ENCODE measurements at places on chromosomes 6 and 20.

GRCh38 chr20:50903353-50904051 is 27.7 kb downstream of the ADNP start:
- no peak for DNase-seq

DNA sequence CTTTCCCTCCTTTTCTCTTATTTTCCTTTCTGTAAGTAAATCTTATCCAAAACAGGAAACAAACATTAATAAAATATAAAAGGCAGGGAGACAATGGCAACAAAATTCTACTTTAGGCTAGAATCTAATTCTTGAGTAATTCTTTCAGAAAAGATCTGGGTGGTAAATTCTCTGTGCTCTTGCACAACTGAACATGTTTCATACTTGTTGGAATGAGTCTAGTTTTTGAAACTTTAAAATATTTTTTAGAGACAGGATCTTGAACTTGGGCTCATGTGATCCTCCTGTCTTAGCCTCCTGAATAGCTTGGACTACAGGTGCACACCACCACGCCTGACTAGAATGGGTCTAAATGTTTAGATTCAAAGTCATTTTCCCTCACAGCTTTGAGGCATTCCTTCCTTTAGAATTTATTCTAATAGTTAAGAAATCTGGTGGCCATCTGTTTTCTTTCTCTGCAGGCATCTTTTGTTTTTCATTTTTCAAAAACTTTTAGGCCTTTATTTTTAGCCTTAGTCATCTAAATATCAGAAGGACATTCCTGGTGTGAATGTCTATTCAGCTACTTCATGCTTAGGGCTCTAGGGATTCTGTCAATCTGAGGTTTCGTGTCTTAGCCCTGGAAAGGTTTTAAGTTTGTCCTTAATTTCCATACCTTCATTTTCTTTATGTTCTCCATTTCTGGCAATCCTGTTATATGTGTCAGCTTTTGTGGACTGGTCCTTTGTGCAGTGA is 76.5 kb downstream of the CDKAL1 start:
- no peak for DNase-seq

DNA sequence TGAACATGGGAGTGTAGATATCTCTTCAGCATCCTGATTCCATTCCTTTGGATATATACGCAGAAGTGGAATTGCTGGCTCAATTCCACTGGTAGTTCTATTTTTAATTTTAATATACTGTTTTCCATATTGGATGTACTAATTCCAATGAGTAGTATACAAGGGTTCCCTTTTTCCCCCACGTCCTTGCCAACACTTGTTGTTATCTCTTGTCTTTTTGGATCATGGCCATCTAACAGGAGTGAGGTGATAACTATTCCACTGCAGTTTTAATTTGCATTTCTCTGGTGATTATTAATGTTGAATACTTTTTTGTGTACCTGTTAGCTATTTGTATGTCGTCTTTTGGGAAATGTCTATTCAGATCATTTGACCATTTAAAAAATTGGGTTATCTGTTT is 91.5 kb downstream of the ZFAND3 start:
- DNase-seq, result no peak

- DNase-seq, result no peak
Observed at GRCh38 chr6:3363296-3364025, 93.4 kb downstream of the SLC22A23 start.

DNA sequence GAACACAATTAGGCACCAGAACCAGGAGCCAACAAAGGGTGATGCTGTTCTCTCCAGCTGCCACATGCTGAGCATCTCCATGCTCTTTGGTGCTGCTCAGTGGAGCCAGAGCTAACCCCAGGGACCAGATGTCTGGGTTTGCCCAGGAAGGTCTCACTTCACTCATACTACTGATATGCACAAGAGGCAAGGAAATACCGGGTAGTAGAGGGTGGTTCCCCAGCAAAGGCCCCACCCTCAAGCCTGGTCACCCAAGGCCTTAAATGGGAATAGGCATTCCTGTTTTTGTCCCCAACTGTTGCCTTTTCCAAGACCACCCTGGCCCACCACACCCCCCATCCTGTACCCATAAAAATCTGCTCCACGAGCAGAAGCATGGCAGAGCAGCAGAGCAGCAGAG is 204.5 kb upstream of the TAB2 start:
- no peak for DNase-seq

- DNase-seq, result no peak
Observed at GRCh38 chr20:46399401-46399800, 7.0 kb downstream of the ELMO2 start.

DNA sequence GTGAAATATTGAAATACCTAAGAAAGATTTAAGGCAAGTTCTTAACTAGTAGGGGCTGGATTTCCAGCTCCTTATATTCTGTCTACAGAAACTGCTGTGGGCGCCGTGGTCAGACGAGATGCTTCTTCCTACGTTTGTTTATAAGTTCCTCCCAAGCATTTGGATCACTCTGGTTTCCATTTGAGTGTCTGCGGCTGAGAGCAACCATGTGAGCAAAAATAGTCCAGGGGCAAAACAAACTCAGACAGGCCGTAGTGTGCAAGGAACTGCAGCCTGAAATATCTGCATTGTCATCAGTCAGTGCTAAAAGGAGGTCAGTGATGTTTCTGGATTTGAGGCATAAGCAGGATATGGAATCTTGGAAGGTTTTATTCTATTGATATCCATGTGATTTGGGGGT is 485.9 kb upstream of the JAG1 start:
- no peak for DNase-seq

- DNase-seq, result no peak
Observed at GRCh38 chr6:30626484-30627366, at the start of gene ATAT1. Gene ATAT1, plus strand, starts transcription at chr6:30626874.

- peak; percentile 64 for DNase-seq
Observed at GRCh38 chr20:59152559-59153354, 10.9 kb upstream of the ZNF831 start.

DNA sequence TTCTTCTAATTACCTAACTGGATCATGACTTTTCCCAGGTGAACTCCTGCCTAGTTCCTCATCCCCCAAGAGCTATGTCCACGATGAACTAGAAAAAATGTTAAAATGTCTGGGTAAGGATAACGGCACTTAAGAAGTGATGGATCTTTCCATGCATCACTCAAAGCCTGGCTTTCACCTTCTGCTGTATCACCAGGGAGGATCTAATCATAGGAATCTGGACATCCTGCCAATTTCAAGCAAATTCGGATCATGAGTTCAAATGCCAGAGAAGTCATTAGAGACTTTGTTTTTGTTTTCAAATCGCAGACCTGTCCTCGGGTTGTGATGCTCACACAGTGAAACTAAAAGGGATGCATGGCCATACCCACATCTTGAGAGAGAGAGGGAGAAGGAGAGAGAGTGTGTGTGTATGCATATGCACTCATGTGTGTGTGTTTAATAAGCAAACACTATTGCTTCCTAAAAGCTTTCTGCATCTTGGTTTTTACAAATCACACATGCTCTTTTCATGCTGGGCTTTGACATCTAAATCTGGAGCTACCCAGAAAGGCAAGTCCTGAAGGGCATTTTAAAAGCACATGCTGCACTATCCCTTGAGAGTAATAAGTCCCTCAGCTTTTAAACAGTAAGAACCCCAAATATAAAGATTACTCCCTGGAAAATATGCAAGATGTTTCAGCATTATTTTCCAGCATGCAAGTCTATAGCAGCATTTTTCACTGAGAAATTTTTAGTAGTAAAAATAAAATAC is 524.6 kb upstream of the NOX3 start:
- DNase-seq, result no peak

DNA sequence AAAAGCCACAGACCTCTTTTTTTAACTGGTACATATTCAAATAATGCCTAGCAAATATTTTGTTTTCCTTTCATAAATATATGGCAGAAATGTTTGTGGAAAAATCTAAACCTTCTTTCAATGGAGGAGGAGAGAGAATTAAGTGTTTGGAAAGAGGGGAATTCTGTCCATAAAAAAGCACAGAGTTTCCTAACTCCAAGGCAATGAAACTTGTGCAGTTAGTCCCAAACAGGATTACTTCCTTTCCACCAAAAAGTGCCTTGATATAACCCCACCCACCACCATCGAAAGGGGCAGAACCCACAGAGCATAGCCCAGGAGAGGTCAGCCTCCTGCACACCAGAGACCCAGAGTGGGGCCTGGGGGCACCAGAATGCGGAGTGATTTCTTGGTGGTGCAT is 106.3 kb downstream of the OGFRL1 start:
- no peak for DNase-seq

DNA sequence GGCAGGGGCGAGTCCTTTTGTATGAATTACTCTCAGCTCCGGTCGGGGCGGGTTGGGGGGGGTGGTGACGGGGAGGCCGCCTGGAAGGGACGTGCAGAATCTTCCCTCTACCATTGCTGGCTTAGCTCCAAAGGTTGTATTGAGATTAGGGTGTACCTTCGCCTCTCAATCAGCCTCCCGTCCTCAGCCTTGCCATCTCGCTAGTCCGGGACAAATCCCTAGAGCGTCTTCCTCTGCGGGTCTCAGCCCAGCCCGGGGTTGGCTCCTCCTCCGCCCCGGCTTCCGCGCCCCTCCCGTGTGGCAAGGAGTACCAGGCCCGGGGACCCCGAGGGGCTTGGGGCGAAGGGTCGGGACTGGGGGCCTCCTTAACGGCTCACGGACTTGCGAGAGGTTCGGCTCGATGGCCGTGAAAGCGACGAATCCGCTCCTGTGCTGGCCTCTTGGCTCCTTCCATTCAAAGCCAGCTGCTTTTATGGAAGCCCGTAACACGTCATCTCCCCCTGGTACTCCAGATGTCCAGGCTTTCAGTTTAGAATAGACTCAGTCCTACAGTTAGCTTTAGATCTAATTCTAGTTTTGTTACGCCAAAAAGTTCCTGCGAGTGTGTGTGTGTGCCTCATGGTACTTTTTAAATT is 636 bp upstream of the EEF1A1 start:
- DNase-seq, result no peak

DNA sequence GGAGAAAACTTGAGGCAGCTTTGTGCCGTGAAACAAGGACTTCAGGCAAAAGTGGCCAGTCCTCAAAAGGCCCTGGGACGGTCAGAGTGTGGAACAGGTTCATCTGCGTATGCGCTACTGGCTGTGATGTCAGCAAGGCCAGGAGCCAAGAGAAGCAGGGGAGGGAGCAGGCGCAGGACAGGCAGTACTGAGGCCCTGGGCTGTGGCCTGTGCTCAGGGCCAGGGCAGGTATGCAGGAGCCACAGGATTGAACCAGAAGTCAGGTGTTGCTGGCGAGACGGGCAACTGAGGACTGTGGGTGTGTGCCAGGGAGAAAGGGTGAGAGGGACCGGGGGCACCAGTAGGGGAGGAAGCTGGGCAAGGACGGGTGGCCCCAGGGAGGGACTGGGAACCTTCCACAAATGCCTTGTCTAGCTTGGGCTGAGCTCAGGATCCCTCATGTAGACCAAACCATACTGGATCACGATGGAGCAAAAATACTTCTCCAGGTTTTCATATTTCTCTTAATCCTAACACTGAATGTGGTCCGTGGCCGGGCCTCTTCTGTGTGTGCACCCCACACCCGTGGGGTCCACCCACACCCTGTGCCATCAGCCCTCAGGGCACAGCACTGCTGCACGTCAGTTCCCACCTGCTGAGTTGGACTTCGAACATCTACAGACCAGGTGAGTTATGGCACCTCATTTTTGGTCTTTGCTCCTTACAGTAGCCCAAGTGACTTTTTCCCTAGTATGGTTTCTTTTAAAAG is 46.9 kb downstream of the GINS1 start:
- no peak for DNase-seq

GRCh38 chr6:88611721-88612120 is 351.7 kb downstream of the RNGTT start:
- DNase-seq, result no peak

DNA sequence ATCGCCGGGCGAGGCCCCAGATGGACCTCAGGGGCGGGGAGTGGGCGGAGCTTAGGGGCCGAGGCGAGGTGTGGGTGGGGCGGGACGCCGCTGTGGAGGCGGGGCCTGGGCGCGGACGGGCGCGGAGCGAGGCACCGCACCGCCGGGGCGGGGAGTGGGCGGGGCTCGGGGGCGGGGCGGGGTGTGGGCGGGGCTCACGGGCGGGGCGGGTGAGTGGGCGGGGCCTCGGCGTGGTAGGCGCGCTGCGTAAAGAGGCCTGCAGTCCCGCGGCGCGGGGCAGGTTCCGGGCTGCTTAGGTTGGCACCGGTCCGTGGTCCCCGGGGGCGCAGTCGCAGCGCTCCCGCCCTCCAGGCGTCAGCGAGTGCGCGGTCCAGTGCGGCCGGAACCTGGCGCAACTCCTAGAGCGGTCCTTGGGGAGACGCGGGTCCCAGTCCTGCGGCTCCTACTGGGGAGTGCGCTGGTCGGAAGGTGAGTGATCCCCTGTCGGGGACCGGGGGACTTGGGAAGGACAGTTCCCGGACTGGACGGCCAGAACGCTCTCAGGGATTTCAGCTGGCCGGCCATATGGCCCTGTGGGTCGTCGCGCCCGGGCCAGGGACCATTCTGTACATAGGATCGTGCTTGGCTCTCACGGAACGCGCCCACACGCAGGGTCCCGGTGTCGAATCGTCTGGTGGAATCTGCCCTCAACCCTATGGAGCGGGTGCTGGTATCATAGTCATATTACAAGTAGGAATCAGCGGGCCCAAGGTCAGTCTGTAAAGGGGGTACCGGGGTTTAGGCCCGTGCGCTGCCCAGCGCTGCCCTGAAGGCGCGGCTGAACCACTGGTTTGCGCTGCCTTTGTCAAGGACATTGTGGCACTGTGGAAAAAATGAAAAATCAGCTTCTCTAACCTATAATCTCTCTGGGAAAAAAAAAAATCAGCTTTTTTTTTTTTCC is at the start of gene NQO2:
NQO2 (plus strand) TSS at position 277 of the 940 bp plus-strand sequence. CDS start 6,659 bp downstream, outside the sequence.
- DNase-seq, result no peak

DNA sequence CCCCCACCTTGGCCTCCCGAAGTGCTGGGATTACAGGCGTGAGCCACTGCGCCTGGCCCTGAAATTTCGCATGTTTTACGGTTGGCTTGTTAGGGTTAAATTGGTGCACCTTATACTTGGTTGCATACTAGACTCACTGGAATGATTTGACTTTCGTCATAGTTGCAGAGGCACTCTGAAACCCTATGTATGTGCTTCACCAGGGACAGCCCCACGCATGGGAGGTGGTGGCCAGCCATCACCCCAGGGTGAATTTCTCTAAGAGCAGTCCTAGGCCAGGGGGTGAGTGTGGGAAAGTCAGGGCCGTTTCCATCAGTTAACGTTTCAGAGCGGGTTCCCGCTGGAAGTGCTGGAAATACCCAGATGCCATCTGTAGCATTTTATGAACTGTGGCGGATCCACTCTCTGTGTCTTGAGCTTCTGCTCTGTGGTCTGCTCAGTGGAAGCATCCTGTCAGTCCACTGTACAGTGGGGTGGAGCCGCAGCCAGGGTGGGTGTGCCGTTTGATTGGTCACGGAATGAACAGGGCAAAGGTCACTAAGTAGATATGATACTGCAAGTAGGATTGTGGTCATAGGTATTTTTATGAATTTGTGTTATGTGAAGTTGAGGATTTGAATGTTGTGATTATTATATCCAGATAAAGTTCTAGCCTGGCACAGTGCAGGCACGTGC is 13.2 kb downstream of the DNAJC5 start:
- no peak for DNase-seq

DNA sequence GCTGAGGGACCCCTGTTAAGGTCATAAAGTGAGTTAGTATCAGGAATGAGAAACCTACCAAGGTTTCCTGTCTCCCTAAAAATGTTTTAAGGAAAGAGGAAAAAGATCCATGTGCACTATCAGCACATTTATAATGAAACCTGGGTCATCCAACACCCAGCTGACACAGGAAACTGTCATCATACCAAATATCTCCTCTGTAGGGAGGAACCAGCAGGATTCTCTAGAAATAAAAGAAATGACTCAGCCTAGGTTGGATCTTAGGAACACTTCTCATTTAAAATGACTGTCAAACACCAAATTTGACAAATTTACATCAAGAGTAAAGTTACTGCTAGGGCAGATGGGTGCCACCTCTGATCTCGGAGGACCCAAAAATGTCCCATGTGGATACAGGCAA is 21.7 kb downstream of the GFOD1 start:
- no peak for DNase-seq

- DNase-seq, result no peak
Observed at GRCh38 chr6:134073161-134073560, 20.7 kb upstream of the SLC2A12 start.
